Karpas-422 (cell line): ENCODE measurements at places on chromosomes 2 and 18.
A peak's percentile ranks its signal among the peaks of the same experiment; 100 is the strongest.

DNA sequence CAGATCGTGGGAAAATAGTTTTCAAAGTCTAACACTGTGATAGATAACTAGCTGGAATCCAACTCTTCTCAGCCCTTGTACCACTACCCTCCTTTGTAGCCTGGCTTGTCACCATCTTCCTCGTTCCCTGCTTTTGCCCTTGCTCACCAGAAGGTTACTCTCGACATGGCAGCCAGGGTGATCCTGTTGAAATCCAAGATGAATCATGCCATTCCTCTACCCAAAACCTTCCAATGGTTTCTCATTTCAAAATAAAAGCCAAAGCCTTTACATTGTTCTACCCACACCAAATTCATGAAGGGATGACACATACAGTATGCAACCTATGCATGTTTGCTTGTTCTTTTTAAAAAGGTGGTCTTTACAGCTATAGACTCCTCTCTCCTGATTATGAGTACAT is 45.7 kb downstream of the STAT4 start:
- DNase-seq, result no peak

DNA sequence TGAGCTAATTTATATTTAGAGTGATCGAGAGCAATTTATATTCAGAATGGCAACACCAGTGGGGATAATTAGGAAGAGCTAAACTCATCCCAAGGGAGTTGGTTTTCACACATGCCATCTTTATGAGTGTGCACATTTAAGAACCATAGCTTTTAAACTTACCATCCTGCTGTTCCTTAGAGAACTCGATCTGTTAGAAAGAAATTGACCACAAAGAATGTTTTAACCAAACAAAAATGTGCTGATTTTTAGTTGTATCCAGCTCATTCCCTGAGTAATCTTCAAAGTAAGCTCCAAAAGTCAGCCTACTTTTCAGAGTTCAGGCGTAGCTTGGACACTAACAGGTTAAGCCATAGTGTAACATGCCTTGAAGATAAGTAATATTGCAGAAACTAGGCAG is 12.6 kb downstream of the MYL1 start:
- DNase-seq, result no peak

DNA sequence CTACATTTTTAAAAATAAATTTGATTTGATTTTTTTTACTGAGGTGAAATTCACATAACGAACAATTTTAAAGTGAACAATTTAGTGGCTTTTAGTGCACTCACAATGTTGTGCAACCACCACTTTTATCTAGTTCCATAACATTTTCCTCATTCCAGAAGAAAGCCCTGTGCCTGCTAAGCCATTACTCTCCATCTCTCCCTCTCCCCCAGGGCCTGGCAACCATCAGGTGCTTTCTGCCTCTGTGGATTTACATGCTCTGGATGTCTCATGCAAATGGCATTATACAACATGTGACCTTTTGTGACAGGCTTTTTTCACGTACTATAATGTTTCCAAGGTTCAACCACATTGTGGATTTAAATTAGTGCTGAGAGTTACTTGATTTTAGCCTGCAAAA is 19.9 kb upstream of the LDLRAD4 start:
- DNase-seq, result no peak

- peak; percentile 69 for DNase-seq
These were observed 19.6 kb downstream of the RSAD2 start for GRCh38 chr2:6896930-6897759.

GRCh38 chr18:74731097-74731496 is 133.4 kb downstream of the ZNF407 start:
- DNase-seq, result no peak

DNA sequence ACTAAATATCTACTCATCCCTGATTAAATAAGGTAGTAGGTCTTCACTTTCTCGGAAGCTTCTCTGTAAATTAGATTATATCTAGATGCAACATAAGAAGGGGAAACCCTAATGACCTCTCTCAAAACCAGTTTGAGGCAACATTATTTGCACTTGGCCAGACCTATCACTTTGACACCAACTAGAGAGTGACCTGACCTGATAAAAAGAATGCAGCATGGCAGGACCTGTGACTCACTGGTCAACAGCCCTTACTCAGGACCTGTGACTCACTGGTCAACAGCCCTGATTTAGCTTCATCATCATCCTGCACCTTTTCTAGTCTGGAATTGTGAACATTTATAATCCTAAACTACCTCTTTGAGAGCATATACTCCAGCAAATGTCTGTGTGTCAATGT is 1957.7 kb upstream of the CELF4 start:
- DNase-seq, result no peak

GRCh38 chr2:172639823-172640222 is 83.9 kb downstream of the PDK1 start:
- no peak for DNase-seq

- DNase-seq, result no peak
These were observed 79.4 kb upstream of the AGAP1 start for GRCh38 chr2:235414422-235414821.

- no peak for DNase-seq
These were observed 68.6 kb upstream of the SPOPL start for GRCh38 chr2:138432971-138433370.

- DNase-seq, result no peak
These were observed 59.2 kb downstream of the CCDC141 start for GRCh38 chr2:178990533-178991241.

DNA sequence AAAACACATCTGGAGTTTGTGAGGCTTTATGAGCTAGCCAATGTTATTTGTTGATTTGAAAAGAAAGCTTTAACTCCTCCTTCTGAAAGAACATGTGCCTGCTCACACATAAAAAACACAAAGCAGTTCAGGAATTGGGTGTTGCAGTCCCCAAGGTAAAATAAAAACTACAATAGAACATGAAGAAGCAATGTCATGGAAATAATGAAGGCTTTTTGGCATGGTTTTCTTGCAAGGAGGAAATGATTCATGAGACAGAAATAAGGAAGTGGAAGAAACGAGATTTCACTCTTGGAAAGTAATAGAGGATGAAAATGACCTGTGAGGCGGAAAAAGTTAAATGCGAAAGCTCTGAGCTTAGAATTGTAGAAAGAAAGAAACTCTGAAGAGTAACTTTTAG is 81.1 kb downstream of the TRIB2 start:
- DNase-seq, result peak; percentile 47

- DNase-seq, result no peak
These were observed 437.7 kb upstream of the HS6ST1 start for GRCh38 chr2:128756365-128756717.

- no peak for DNase-seq
These were observed 42.4 kb upstream of the AKAIN1 start for GRCh38 chr18:5239447-5239846.

- DNase-seq, result no peak
These were observed 204.9 kb upstream of the ACVR2A start for GRCh38 chr2:147639891-147640290.

DNA sequence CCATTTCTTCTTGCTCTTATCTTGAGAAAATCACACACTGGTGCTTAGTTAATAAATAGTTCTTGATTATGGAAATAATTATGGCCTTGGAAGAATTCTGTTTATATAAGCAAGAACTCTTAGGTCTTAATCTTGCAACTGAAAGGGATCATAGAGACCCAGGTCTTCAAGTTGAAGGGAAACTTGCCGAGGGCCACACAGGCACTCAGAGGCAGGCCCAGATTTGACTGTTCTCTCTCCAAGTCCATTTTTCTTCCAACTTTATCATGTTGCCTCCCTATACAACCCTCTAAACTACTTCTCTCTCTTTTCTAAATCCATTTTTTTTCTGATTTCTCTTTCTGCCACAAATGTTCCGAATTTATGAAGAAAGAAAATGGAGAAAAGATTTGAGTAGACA is 94.5 kb upstream of the RMDN2 start:
- no peak for DNase-seq

GRCh38 chr2:240369335-240369734 is 66.1 kb upstream of the GPC1 start:
- DNase-seq, result no peak

DNA sequence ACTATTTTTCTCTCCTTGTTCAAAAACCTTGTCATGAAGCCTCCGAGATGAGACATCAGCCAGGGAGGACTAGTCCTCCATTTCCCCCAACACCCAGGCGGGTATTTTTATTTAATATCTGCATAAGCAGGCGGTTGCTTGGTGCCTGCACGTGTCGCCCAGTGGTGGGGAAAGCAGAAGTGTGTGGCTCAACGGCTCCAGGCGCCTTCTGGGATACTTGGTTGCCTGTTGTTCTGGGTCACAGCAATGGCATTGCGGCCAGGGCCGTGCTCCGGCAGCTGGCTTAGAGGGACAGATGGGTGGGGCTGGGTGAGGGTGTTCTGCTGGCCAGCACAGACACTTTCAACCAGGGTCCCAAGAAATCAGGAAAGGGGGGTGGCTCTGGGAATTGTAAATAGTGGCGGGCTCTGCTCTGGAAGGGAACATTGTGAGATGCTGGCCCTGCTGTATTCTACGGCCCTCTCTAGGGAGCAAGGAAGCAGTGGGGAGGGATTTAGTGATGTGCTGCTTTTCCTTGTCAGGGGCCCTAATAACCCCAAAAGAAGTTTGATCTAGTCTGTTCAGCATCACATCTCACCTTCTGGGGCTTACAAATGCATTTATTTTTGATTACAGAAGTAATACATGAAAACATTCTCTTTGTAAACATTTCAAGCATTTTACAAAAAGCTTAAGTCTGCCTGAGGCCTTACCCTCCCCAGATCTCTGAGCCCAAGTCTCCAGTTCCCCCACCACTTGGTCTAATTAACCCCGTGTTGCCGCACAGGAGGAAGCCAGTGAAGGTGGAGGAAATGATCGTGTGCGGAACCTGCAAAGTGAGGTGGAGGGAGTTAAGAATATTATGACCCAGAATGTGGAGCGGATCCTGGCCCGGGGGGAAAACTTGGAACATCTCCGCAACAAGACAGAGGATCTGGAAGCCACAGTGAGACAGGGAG is 1.1 kb downstream of the VAMP8 start:
- peak; percentile 90 for DNase-seq

DNA sequence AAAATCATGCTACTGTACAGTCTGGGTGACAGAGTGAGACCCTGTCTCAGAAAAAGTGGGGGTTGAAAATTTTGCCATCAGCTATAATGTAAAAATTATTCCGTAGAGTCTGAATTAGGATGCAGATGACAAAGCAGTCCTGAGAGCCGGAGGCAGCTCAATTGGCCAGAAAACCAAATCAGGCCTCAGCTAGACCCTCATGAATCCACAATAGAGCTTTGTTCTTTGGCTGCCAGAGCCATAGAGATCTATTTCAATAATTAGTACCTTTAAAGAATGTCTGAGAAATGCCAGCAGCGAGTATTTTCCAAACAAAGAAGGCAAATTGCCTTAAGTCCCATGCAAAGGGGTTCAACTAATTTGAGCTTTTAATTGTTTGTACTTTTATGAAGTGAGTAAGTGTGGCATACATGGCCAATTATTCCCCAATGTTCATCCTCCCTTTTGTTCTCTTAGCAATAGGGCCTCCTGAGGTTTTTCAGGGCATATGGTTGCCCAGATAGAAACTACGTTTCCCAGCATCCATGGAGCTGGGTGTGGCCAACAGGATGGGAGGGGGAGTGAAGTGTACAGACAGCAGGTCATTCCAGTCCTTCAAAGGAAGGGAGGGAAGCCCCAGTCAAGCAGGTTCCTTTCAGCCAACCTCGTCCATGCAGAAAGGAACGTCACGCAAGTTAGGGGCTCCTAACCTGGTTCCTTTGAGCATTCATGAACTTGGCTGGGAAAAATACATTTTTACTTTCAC is 211.3 kb upstream of the APCDD1 start:
- no peak for DNase-seq

DNA sequence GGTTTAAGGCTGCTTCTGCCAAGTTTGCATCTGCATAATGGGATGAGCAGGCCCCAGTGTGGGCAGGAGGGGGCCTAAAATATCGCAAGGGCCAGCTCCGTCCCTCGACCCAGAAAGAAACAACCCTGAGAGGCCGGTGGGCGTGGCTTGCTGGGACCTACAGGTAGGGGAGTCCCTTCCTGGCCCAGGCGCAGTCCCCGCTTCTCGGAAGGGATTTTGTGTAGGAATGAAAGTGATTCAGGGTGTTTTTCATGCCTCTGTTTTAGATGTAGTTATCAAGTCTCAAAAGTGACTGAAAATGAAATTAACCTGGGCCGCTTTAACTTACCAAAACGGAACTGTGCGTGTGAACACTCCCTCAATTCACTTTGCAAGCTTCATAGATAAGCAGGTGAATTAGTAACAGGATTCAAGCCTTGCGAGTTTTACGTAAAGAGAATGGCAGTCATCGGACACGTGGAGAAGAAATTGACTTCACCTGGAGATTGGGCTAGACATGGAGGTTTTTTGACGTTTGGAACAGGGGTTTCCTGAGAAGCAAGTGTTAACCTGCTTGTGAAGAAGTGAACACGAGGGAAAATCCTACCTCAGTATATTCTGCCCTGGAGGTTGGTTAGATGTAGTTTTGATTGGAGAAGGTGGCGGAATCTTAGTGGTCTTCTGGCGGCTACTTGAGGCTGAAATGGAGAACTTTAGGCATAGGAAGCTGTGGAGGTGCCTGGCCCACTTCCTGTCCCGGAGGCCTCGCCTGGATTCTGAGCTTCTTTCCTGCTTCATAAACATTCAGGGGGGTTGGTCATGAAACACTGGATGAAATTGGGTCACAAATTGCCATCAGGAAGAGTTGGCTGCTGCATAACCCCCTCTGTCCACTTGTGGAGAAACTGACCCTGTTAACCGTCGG is 1.7 kb downstream of the NCK2 start:
- no peak for DNase-seq

DNA sequence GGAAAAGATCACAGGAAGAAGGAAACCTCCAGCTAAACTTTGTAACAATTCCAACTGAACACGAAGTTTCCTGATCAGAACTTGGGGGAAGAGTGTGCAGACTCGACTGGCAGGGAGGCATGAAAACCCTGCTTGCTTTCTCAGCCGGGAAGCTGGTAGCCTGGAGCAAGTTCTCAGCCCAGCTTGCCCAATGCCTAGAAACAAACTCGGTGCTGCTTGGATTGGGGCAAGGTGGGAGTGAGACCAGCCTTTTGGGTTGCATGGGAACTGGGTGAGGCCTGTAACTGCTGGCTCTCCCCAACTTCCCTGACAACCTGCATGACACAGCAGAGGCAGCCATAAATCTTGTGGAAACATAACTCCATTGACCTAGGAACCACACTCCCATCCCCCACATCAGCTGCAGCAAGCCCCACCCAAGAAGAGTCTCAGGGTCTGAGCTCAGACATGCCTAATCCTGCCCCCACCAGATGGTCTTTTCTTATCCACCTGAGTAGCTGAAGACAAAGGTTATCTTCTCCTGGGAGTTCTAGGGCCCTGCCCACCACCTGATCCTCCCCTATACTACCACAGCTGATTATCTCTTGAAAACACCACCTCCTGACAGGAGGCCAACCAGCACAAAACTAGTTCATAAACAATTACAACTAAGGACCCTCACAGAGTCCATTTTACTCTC is 1859.7 kb upstream of the CELF4 start:
- no peak for DNase-seq

- DNase-seq, result no peak
These were observed 66.3 kb upstream of the NARS1 start for GRCh38 chr18:57687970-57688369.

DNA sequence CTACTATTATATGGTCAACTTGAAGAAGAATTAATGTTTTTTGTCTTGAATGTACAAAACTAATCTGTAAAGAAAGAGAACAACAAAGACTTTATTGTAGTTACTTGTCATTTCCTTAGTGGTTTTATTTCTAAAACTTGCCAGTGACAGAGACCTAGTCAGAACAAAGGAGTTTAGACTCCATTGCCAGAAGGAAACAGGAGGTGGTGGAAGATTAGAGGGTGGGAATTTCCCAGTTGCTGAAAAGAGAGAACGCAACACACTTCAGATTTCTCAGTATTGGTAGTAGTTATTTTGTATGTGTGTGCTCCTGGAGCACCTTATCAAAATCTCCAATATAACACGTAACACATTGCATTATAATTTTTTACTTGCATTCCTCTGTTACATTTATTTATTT is 81.4 kb downstream of the CDCA7 start:
- DNase-seq, result no peak
